ENCODE measurements at places on chromosomes 3 and 15.
A peak's percentile ranks its signal among the peaks of the same experiment; 100 is the strongest.

GRCh38 chr3:147356909-147357900 lies 49.1 kb downstream of the ZIC4 start:
- no peak for DNase-seq

- no peak for DNase-seq
Observed at GRCh38 chr3:187708696-187709095, 6.3 kb upstream of the RTP2 start.

DNA sequence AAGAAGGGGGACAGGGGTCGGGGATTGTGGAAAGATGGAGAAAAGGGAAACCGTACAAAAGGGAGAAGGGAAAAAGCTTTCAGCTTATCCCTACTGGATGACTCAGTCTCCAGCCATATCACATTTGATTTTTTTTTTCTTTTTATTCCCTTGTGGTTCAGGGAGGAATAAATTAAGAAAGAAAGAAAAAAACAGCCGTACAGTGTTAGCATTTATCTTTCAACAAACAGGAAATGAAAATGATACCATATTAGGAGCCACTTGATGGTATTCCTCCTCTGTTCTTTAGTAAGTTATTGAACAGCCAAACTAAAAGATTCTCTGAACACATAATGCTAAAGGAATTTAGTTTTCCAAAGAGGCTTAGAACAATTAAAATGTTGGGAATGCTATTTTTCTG lies 594.4 kb downstream of the FOXP1 start:
- no peak for DNase-seq

- DNase-seq = no peak
Observed at GRCh38 chr3:143241481-143241951, 121.9 kb downstream of the CHST2 start.

- DNase-seq = no peak
Observed at GRCh38 chr3:165192610-165193192, 3.5 kb downstream of the SLITRK3 start.

DNA sequence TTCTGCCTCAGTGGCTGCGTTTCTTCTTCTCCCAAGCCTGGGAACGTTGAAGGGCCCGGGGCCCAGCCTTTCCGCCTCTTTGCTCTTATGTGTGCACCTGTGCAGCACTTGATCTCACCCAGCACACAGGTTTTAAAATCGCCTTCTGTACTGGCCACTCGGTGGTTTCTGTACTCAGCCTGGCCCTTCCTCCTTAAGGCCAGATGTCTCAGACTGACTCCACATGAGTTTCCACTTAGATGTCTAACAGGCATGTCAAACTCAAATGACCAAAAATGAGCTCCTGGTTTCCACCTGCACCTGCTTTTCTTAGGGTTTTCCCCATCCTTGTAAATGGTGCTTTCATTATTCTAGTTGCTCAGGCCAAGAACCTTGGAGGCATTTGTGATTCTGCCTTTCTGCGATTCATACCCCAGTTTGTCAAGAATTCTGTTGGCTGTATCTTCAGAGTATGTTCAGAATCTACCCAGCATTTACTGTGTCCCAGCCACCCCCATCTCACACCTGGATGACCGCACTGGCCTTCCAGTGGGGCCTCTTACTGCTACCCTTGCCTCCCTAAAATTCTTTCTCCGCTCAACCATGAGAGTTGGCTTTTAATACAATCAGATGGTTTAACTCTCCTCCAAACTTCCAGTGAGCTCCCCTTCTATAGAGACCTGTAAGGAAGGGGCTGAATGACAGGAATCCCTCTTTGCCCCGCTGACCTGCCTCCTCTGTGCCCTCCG lies 2.2 kb upstream of the TRAK1 start:
- DNase-seq = no peak

DNA sequence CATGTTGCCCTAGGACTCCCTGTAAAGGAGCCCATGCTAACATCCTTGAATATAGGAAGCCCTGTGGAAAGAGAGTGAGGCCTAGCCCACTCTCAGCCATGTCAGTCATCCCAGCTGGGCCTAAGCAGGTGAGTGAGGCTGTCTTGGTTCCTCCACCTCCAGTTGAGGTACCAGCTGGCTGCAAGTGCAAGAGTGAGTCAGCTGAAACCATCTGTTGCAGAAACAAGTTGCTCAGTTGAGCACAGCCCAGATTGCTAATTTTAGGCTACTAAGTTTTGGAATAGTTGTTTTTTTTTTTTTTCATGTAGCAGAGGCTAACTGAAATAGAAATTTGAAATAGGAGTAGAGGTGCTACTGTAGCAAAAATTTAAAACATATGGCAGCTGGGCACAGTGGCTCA lies 43.7 kb upstream of the ADPGK start:
- no peak for DNase-seq

- no peak for DNase-seq
Observed at GRCh38 chr15:68672251-68672650, 93.5 kb downstream of the CORO2B start.

DNA sequence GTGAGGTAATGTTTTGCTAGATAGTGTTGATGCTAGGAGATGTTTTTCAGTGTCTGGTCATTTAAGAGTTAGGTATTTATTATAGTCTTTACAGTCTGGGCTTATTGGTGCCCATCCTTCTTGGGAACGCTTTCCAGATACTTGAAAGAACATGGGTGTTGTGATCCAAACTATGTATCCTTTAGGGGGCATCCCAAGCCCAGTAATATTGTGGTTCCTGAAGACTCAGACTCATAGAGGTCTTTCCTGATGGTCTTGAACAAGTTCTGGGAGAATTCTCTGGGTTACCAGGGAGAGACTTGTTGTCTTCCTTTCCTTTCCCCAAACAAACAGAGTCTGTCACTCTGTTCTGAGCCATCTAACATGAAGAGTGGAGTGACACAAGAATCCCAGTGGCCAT lies 99.7 kb upstream of the LRRC3B start:
- DNase-seq = no peak

- DNase-seq = no peak
Observed at GRCh38 chr3:185272033-185272432, 18.2 kb upstream of the EHHADH start.

DNA sequence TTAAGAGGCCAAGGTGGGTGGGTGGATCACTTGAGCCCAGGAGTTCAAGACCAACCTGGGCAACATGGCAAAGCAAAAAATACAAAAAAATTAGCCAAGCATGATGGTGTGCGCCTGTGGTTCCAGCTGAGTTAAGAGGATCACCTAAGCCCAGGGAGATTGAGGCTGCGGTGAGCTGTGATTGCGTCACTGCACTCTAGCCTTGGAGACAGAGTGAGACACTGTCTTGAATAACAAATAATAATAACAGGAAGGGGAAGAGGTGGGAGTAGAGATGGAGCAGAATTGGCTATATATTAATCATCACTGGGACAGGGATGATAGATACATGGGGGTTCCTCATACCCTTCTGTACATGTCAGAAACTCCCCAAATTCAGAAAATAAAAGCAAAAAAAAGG lies 23.8 kb upstream of the NMB start:
- DNase-seq = peak; percentile 78

DNA sequence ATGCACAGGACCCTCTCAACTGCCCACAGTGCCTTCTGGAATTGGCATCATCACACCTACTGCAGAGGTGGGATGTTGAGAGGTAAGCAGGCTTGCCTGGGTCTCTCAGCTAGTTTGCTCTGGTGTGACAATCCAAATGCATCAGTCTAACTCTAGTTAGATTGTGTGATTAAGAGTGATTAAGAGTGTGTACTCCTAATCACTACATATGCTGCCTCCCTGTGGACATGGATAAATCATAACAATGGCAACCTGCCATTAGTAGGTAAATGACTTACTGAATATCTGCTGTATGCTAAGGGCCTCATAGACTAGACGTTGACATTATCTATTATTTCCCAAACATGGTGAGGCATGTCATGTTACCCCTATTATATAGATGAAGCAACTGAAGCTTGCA lies 342.1 kb downstream of the OCA2 start:
- DNase-seq = no peak

- no peak for DNase-seq
Observed at GRCh38 chr3:73697020-73697419, 72.3 kb upstream of the PDZRN3 start.

DNA sequence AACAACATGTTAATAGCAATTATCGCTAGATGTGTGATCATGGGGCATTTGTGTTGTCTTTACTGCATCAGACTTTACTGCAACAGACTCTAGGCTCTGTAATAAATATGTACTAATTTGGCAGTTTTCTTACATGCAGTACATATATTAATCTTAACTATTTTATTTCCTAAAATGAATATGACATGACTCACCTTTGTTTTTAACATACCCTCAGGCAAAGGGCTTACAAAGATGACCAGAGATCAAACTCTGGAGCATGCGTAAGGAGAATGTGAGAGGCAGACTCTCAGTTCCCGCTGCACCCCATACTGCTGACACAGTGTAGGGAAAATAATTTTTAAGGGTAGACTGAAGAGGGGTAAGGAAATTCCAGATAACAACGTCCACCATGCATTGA lies 7.2 kb upstream of the FAM174B start:
- DNase-seq = no peak

- DNase-seq = no peak
Observed at GRCh38 chr15:65783872-65784271, 8.2 kb downstream of the DENND4A start.

DNA sequence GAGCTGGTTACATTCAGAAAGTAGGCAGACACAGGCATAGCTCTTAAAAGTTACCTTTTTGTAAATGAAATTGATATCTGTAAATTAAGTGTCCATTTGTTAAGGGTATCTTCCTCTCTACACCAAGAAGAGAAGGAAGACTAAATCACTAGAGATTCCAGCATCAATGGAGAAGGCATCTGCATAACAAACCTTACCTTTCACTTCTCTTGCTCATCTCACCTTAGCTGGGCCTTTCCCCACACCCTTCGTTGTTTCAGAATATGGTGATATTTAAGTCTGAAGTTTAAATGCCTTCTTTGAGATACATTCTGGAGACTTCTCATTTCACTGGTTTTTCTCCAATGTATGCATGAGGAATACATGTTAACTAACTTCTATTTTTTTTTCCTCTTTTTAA lies 54.5 kb upstream of the TGFBR2 start:
- DNase-seq = no peak

GRCh38 chr15:74773731-74774252 lies 8.1 kb upstream of the CSK start:
- DNase-seq = no peak

DNA sequence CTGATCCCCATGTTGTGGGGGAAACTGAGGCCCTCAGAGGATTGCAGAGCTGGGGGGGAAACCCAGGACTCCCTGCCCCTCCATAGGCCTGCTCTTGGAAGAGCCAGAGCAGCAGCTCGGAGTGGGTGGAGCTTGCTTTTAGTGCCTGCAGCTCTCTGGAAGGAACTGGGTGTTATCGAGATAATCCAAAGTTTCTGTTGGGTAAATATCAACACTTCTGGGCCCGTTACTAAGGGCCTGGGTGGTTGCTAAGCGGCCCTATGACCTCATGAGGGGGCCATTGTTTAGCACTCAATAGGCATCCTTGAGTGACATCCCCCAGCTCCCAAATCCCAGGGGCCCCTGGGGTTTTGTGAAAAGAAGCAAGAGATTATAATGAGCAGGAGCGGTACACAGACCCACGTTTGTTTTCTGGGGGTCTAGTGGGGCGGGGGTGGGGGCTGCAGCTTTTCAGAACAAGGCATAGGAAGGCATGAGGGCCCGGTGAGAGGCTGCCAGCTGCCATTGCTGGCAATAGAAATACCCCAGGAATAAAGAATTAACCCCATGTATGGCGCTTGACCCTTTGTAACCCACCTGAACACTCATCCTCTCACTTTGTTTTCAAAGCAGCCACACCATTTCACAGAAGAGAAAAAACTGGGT lies 48.3 kb upstream of the ATP2B2 start:
- no peak for DNase-seq

DNA sequence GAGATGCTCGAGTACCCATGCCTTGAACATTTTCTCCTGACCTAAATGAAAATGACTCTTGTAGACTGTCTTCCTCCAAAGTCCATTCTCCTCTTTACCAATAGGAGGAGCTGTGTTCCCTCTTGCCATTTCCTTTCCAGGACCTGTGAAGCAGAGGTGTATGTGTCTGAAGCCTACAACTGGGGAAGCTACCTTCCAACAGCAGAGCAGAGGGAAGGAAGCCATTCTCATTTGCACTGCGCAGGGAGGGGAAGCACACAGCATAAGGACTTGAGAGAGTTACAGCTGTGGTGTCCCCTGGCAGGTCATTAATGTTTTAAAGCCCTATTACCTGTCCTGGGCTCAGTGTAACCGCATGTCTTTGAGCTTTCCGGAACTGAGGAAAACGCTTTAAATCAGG lies 38.7 kb downstream of the HSPBAP1 start:
- DNase-seq = peak; percentile 18

- DNase-seq = peak; percentile 68
Observed at GRCh38 chr15:89776274-89777072, at the start of gene MESP2. Gene MESP2 (plus strand): TSS chr15:89776332. CDS start chr15:89776358, 26 bp downstream.

DNA sequence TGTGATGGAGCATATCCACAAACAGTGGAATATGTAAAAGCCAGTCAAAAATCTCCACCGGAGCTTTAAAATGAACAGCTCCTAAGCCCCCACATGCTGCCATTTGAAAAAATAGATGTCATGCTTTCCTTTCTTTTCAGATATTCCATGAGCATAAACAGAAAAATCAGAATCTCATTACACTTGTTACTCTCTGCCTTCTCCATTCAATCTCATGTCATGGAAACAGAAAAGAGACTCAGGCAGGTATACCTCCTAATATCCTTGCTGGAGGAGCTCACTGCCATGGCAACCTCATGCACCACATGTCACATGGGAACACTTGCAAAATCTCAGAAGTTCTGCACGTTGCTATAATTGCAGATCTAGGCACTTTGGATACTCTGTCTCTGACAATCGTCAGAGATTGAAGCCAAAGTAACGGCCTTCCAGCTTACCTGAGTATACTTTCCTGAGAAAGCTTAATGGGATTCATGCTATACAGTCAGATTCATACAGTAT lies 317.0 kb upstream of the ADAMTS9 start:
- DNase-seq = no peak

GRCh38 chr3:10283638-10284037 lies 9.1 kb downstream of the GHRL start:
- no peak for DNase-seq

DNA sequence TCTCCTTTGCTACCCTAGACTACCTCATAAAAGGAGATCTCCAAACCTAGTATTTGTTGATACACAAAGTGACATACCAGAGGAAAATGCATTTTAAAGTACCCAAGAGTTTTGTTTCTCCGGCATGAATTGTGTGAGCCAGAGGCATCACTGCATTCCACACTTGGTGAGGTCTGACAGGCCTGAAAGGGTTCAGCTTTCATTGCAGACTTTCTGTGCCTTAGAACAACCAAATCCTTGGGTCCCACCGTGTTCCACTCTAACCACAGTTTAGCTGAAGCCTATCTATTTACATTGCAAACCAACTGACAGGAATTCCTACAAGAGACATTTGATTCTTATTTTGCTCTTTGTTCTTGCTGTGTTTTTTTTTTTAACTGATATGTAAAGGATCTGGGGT lies 21.0 kb upstream of the EID1 start:
- DNase-seq = no peak

DNA sequence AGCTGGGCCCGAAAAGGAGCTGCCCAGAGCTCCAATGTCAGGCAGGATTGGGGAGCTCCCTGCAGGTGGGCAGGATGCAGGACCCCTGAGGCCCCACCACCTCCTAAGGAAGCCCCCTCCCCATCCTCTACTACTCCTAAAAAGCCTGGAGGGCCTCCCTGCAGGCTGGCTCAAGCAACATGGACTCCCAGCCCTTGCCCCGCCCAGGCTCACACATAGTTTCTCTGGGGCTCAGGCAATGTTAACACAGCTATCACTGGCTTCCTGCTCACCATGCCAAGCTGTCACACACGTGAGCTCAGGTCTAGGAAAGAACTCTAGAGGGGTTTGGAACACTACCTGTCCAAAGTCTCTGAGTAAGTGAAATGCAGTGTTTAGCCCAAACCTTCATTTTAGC lies 65.4 kb upstream of the ZNF148 start:
- DNase-seq = no peak

- DNase-seq = no peak
Observed at GRCh38 chr3:6504347-6504746, 356.6 kb upstream of the GRM7 start.
